Fibroblast of the aortic adventitia (primary cell): ENCODE measurements at places on chromosomes 11 and 22.
A peak's percentile ranks its signal among the peaks of the same experiment; 100 is the strongest.

- DNase-seq = peak; percentile 73
Measured at GRCh38 chr22:42473484-42474193, 41.4 kb upstream of the NFAM1 start.

- DNase-seq = peak; percentile 36
Measured at GRCh38 chr22:19430890-19431541, 517 bp downstream of the HIRA start.

DNA sequence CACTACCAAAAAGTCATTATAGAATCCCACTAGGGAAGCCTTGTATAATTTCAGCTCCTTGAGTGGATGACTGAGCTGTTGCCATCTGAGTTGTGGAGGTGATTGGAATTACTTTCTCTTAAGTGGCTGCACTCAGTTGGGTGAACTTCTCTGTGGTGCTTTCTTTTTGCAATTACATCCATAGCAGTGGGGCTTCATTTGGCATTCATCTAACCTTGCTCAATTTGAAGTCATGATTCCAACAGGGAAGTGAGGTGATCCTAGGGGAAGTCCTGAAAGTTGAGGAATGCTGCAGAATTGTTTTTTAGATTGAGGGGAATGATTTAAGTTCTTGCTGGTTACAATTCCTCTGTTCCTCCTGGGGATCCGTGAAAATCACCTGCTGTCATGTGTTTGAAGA, 39.6 kb downstream of the ARHGAP42 start:
- no peak for DNase-seq

DNA sequence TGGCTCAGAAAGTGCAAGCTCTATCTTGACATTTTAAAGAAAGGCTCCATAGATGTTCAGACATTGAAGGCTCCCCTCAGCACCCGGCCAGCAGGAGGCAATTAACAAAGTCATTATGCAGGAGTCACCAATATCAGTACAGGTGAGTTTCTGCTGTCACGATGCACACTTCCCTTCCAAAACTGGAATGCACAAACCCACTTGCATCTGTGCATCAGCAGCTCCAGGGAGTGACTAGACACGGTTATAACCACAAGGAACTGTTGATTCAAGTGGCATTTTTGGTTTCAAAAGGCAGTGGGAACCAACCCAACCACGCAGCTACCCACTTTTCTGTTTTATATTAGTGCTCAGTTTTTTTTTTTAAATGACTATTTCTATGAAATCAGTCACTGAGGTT, 293.9 kb upstream of the NARS2 start:
- DNase-seq = no peak

GRCh38 chr11:33772300-33772699, 2.0 kb downstream of the FBXO3 start:
- no peak for DNase-seq
